ENCODE measurements at places on chromosomes 2 and 18.

DNA sequence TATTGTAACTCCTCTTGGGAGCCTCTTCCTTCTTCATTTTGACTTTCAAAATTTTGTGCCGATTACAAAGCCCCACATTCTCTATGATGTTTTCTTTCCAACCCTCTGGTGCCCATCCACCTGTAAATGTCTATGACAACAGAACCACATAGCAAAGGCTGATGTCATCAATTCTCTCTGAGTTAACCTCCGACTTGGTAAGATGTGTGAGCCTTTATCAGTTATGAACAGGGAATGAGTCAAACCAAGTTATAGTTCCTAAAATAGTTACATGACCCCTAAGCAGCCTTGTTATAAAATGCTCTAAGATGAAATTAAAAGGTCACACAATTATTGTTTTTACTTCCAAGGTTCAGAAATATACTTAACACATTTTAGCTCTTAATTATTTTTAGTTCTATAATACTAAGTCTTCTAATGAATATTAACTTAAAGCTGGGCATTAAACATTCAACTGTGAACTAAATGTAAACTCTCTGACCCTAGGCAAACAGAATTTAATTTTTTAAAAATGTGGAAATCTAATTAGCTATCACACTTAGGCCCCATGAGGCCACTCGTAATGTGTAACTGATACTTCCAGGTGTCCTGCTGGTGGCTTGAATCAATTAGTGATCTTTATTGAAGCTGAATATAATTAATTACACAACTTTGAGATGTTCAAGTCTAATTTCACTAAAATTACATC, 102.3 kb upstream of the CYRIA start:
- DNase-seq, result no peak

DNA sequence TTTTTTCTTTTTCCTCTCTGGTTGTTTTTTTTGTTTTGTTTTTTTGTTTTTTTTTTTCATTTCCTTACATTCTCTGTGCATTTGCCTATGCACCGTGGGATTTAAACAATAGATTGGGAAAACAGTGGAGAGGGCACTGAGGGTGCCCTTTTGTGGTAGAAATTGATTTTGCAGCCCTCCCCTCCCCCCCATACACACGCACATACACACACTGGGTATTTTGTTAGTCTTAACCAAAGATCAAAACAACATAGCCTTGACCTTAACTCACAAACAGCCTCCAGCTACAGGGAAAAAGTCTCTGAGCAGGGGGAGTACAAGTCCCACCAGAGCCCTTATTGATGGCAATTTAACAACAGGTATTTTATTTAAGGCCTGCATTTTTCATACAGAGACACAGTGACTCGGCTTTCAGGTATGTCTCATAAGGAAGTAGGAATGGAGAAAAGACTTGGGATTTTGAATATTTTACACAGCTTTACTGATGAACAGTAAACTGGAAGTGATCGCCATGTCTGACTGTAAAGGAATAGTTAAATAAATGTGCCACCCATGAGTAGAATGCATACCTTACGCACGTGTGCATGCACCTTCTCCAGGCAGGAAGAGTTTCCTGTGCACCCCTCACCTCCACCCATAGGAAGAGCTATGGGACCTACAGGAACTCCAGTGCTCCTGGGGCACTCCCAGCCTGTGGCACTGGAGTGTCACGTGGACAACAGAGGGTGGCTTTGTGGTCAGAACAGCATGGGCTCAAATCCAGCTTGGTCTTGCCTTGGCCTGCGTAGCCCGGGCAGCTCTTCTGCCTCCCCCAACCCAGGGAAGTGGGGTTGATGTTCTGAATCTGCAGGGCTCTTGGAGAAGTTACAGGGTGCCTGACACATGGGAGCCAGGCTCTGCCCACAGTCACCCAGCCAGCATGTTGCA, 266.4 kb downstream of the ANAPC1 start:
- peak; percentile 23 for DNase-seq

DNA sequence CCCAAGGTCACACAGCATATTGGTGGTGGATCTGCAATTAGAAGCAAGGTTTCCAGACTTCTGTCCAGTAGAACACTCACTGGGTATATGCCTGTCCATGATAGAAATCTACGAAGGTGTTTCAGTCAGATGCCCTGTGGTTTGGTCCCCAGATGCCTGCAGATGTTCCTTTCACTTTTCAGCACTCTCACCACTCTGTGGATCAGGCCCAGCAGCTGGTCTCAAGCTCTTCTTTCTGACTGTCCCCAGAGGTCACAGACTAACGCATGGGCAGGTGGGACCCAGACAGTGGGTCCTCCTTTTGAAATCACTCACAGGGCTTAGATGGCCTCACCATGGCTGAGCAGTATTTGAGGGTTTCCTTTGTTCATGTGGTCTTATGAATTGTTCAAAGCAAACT, 376.5 kb downstream of the ALK start:
- DNase-seq, result no peak

DNA sequence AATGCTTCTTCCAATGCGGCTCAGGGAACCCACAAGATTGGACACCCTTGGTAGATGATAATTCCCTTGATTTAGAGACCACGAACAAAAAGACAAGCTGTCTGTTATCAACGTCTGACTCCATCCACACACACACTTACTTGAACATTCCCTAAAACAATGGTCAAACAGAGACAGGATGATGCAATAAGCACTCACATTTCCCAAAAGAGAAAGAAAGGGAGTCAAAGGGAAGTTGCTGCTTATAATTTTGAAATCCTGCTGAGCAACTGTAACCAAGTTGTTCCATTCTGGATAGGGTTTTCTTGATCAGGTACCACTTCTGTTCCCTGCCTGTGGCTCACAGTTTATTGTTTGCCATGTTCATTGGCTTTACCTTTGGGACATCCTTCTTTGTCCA, 571.3 kb upstream of the CNTNAP5 start:
- no peak for DNase-seq

- peak; percentile 56 for DNase-seq
Measured at GRCh38 chr2:164920430-164920829, 34.9 kb downstream of the SLC38A11 start.

Measured in astrocyte of the cerebellum (primary cell).